ENCODE measurements at places on chromosomes 16 and 17.

- peak; percentile 64 for DNase-seq
Observed at GRCh38 chr16:15765880-15766279, 90.9 kb downstream of the MYH11 start.

GRCh38 chr17:69358688-69359596, 32.0 kb upstream of the ABCA5 start:
- DNase-seq: no peak

DNA sequence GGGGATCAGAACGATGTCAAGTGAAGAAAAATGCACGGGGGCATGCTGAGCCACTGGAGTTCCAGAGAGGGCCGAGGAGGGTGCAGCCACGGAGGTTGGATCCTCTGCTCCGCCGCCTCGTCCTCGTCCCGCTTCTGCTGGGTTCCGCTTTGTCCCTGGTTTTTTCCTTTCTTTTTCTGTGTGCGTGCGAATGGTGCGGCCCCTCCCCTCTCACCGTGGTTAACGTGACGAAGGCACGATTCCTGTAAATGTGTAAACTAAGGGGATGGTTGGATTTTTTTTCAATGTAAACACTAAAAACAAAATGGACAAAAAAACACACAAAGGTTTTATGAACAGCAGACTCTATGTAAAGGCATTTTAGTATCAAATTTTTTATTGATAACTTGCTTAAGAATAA, 46.7 kb downstream of the ACTG1 start:
- peak; percentile 28 for DNase-seq

DNA sequence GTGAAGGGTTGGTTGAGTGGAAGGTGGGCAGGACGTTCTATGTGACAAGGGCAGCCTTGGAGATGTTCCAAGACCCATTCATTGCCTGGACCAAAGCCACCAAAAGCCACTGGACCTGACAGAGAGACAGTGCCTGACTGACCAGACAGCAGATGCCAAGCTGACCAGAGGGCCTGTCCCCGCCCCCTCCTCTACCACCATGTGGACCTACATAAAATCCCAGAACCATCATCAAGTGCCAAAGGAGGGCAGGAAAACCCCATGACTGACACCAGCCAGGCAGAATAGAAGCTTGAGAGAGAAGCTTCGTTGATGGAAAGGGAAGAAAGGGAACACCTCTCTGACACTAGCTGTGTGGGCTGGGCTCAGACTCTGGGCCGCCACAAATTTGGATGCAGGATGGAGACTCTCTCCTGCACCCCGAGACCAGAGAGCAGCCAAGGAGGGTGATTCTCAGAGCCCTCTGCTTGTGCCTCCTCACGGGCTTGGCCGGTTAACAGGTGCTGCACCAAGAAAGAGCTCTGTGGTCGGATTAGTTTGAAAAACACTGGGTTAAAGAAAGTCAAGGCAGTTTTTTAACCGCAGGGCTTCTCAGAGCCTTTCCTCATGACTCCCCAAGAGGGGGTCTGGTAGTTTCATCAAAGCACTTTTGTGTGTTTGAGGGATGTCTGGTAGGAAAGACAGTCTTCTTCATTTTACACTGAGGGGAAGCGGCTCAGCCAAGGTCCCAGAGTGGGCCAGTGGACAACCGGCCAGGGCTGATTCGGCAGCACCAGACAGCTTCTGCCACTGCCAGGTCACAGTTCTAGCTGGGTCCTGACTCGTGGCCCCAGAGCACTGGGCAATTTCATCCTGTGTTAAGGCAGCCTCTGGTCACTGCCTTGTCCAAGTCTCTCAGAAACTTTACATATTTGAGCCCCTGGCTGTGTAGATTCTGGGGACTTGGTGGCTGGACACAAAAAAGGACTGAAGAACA, 1.7 kb downstream of the TNFRSF13B start:
- DNase-seq: no peak

DNA sequence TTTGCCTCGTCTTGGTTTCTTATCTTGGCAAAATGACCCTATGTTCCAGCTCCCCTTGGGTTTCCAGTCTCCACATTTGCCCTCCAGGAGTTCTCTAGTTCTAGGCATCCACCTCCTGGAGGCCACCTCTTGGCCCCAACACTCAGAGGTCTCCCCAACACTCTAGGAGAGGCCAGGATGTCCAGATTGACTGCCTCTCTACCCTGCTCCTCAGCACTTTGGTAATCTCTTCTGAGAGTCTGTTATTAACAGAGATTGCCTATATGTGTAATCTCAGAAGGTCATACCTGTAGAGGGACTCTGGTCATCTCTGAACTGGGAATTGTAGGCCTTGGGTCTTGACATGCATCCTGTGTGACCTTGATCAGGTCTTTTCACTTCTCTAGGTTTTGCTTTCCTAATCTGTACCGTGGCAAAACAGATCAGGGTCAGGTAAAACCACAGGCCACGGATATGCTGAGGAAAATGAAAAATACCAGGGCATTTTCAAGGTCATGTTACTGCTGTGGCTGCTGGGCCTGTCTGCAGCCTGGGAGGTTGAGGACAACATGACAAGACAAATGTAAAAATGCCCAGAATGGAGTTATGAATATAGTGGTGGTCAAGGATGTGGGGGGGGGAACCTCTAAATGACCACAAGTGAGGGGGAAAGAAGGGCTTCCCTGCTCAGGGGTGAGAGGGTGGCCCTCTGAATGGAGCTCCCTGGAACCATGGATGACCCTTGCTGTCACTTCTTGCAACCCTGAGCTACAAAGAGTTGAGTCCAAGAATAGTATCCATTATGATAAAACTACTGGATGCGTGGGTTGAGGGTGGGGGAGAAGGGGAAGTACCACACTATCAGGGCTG, 5.0 kb upstream of the CCL4L2 start:
- no peak for DNase-seq

- DNase-seq: no peak
Observed at GRCh38 chr17:51230306-51230705, 29.5 kb downstream of the MBTD1 start.

- DNase-seq: no peak
Observed at GRCh38 chr16:2481676-2482075, 6.7 kb downstream of the TBC1D24 start.

GRCh38 chr17:14762736-14763479, 462.0 kb downstream of the HS3ST3B1 start:
- no peak for DNase-seq

DNA sequence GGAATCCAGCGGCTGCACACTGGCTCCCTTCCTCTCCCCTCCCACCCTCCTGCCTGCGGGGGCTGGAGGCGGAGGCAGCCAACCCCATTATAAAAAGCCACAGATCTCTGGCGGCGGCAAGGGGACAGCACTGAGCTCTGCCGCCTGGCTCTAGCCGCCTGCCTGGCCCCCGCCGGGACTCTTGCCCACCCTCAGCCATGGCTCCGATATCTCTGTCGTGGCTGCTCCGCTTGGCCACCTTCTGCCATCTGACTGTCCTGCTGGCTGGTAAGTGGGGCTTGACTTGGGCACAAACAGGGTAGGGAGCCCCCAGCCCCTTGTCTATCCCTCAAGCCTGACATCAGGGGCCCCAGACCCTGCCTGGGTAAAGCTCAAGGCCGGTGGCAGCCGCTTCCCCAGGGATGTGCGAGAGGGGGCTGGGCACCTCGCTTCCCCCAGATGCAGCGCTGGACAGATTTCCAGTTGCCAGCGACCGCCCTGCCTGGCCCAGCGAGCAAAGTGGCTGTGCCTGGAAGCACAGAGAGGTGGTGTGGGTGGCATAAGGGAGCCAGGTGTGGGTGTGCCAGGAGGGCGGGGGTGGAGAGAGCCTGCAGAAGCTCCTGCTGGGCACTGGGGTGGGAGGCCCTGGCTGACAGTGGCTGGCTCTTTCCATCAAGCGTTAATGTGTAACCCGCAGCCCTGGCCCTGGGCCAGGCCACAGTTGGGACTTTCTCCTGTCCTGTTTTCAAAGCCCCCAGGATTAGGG, at the start of gene CX3CL1:
TSS of gene CX3CL1 (plus strand) at position 119 of the 745 bp plus-strand sequence. CDS start at position 198, 79 bp downstream.
- DNase-seq: peak; percentile 68

DNA sequence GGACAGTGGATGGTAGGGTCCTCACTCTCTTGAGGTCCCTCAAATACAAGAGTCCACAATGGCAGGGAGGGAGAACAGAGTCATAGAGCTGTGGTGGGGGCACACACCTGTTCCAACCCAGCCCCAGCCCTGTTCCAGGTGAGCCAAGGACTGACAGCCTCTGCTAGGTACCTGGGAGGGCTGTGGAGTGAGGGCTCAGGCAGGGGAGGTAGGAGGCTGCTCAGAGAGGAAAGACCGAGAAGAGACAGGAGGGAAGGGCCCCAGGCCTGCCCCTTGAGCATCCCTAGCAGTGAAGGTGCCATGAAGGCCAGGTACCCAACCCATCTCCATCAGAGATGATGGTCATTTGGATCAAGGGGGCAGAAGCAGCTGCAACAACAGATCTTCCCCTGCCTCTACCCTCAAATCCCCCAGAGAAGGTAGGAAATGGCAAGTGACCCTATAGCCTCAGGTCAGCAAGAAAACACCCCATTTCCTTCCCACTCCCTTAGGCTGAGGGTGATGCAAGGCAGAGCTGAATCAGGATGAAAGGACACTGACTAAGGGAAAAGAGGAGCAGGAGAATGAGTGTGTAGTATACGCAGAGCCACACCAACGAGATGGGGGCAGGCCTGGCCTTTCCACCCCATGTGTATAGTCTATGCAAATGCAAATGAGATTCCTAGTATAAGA, 28.6 kb downstream of the CD300LG start:
- DNase-seq: no peak

DNA sequence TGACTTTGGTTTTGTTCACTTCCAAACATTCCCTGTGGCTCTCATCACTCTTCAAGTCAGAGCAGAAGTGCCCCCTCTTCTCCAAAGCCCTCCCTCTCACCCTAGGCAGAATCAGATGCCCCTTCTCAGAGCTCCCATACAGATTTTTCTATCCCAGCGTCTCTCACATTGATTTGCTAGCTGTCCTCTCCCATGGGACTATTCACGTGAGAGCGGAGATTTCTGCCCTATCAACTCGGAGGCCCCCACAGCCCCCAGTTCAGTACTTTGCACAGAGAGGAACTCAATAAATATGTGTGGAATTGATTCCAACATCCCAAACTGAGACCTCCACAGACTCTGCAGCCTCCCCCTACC, 182.6 kb downstream of the C16orf78 start:
- DNase-seq: no peak

DNA sequence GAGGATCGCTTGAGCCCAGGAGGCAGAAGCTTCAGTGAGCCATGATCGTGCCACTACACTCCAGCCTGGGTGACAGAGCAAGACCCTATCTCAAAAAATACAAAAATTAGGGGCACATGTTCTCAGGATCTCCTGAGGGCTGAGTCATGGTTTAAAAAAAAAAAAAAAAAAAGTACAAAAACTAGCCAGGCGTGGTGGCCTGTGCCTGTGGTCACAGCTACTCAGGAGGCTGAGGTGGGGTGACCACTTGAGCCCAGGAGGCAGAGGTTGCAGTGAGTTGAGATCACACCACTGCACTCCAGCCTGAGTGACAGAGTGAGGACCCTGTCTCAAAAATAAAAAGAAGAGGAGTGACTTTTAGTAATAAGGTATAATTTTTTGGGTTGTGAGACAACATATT, 16.9 kb downstream of the BLMH start:
- DNase-seq: no peak

- no peak for DNase-seq
Observed at GRCh38 chr16:28526201-28527099, 12.3 kb downstream of the NUPR1 start.

GRCh38 chr16:86396422-86396821, 113.9 kb upstream of the FOXF1 start:
- peak; percentile 91 for DNase-seq

- no peak for DNase-seq
Observed at GRCh38 chr16:12458591-12459358, 344.9 kb downstream of the CPPED1 start.

DNA sequence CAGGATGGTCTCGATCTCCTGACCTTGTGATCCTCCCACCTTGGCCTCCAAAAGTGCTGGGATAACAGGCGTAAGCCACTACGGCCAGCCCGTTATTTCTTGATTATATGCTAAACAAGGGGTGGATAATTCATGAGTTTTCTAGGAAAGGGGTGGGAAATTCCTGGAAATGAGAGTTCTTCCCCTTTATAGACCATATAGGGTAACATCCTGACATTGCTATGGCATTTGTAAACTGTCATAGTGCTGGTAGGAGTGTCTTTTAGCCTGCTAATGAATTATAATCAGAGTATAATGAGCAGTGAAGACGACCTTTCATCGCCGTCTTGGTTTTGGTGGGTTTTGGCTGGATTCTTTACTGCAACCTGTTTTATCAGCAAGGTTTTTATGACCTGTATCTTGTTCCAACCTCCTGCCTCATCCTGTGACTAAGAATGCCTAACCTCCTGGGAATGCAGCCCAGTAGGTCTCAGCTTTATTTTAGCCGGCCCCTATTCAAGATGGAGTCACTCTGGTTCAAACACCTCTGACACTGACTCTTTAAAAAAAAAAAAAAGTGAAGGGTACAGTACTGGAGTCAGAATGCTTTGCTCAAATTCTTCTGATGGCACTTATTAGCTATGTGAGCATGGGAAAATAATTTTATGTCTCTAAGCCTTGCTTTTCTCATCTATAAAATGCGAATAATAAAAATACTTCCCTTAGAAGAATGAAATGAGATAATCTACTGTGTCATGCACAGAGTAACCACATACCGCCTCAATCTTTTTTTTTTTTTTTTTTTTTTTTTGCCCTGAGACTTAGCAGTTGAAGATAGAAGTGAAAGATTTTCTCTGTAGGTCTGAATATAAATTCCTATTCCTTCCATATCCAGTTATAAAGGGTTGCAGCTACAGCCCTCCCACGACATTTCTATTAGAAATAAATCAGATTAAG, 5.1 kb upstream of the CALCOCO2 start:
- peak; percentile 70 for DNase-seq

- DNase-seq: no peak
Observed at GRCh38 chr16:74582970-74583369, 23.9 kb downstream of the GLG1 start.

DNA sequence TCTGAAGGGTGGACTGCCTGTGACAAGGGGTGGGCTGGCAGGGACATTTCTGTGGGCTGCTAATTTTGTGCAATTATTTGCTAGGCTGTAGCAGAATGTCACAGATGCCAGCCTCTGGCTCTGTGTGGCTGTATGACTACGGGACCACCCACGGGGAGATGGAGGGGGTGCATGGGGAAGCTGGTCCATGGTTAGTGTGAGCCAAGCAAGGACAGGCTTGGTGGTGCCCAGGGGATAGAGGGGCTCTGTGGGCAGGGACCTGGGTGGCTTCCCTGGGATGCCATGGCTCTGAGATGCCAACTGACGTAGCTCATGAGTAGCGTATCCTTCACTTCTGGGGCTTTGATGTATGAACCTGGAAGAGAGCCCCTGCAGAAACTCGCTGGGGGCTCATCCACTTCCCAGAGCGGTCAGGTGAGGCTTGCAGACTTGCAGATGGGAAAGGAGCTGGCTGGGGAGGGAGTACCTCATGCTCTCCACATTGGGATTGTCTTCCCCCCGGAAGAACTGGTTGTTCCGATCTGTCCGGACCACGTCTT, 87.2 kb downstream of the TBC1D16 start:
- DNase-seq: no peak

GRCh38 chr16:21708533-21709115, 44.9 kb downstream of the OTOA start:
- peak; percentile 72 for DNase-seq

- peak; percentile 59 for DNase-seq
Observed at GRCh38 chr17:49959183-49959935, 9.6 kb upstream of the DLX4 start.

GRCh38 chr17:50146230-50146926, 4.1 kb downstream of the PPP1R9B start:
- DNase-seq: no peak

All from EH (cell line).